ENCODE measurements at places on chromosomes 11 and 22.

GRCh38 chr11:122215244-122215992, 99.4 kb upstream of the BLID start:
- peak; percentile 86 for DNase-seq

DNA sequence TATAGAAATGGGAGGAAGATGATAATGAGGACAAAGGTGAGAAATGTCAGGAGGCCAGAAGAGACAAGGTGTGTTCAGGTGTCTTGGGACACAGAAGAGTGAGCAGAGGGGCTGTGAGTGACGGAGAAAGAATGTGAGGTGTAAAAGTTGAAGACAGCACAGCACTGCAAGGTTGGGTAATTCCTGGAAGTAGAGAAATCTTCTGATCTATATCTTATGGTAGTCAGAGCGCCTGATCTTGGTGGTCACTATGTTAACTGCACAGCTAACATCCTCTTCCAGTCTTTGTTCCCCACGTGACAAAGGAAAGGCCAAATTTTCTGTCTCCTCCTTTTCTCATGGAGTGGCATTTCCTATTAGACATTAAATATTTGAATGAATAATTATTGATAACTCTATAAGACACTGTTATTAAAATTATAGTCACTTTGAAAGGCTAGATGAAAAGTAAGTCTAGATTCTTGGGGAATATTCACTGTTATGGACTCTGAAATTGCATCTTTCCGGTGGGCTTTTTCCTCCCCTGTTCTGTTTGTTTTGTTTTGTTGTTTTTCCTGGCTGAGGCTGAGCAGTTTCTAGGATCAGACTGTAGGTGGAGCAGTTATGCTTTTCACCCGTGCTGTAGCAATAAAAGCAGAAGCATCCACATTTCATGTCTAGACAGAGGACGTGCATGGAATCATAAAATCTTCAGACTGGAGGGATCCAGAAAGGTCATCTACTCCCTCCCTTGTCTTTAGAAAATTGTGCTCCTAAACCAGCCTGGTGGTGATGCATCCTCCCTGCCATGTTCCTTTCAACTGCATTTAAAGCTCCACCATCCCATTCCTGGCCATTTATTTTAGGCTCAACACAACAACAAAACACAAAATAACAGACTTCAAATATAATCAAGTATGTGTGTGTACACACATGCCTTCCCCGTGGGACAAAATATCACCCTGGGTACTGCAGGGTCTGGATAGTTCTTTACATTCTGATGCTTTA, 26.6 kb downstream of the SC5D start:
- no peak for DNase-seq

GRCh38 chr11:61293867-61294716, 1.0 kb downstream of the VWCE start:
- no peak for DNase-seq

DNA sequence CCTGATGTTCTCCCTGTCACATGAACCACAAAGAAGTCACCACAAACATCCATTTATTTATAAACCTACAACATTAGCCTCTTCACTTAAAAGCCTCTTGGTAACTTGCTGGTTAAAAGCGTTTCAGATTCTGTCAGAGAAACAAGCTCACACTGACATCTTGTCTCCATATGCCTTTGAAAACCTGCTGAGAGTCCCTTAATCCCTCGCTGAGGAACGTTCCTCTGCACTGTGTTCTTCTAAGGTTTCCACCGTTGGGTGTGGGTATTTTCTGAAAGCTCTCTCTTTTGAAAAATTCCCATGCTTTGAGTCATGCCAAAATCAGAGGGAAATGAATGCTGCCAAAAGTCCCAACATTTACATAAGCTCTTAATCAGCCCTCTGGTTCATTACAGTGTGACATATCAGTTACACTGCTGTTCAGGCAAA, 149.8 kb downstream of the CCDC34 start:
- DNase-seq, result peak; percentile 74

- DNase-seq, result no peak
Observed at GRCh38 chr22:22182218-22182989, 62.2 kb upstream of the VPREB1 start.

DNA sequence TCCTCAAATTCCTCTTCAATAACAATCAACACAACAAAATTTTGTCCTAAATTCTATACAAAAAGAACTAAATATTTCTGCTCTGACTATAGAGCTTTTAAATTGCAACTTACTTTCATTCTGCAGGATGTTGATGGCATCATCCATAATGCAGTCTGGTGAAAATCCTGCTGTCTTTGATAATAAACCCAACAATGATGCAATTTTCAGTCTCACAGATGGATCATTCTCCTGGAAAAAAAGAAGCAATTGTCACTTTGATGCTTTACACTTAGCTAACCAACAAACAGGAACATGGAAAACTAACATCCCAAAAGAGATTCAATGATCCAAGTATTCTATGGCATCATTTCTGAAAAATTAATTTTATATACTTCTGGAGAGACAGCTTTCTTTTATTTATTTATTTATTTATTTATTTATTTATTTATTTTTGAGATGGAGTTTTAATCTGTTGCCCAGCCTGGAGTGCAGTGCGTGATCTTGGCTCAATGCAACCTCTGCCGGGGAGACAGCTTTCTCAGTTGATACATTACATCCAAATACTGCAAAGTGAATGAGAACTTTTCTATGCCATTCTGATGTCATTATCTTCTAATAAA, 13.0 kb downstream of the INTS4 start:
- no peak for DNase-seq

GRCh38 chr11:95514416-95515110, 275.0 kb downstream of the FAM76B start:
- DNase-seq, result no peak

- DNase-seq, result no peak
Observed at GRCh38 chr22:22022947-22023534, 40.5 kb upstream of the TOP3B start.
